ENCODE measurements at places on chromosomes 6 and 20.
A peak's percentile ranks its signal among the peaks of the same experiment; 100 is the strongest.

- no peak for DNase-seq
Measured at GRCh38 chr6:97923249-97923648, 640.2 kb upstream of the MMS22L start.

- DNase-seq, result no peak
Measured at GRCh38 chr6:24851086-24851485, 52.4 kb upstream of the ARMH2 start.

DNA sequence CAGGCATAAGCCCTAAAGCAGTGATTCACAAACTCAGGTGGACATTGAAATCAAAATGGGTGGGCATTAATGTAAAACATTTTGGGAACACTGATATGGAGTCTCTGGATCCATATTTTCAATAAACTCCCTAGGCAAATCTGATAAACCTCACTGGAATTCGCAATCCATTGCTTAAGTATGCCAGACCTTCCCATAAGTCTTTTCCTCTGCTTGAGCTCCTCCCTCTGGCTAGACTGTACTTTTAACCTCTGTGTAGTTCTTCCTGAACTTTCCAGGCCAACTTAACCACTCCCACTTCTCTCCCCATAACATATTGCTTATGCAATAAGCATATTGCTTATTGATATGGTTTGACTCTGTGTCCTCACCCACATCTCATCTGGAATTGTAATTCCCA, 629.7 kb upstream of the IMPG1 start:
- no peak for DNase-seq

- DNase-seq, result no peak
Measured at GRCh38 chr6:159976686-159977254, 7.9 kb downstream of the IGF2R start.

- peak; percentile 11 for DNase-seq
Measured at GRCh38 chr6:28988536-28989311, 16.4 kb downstream of the ZNF311 start.

DNA sequence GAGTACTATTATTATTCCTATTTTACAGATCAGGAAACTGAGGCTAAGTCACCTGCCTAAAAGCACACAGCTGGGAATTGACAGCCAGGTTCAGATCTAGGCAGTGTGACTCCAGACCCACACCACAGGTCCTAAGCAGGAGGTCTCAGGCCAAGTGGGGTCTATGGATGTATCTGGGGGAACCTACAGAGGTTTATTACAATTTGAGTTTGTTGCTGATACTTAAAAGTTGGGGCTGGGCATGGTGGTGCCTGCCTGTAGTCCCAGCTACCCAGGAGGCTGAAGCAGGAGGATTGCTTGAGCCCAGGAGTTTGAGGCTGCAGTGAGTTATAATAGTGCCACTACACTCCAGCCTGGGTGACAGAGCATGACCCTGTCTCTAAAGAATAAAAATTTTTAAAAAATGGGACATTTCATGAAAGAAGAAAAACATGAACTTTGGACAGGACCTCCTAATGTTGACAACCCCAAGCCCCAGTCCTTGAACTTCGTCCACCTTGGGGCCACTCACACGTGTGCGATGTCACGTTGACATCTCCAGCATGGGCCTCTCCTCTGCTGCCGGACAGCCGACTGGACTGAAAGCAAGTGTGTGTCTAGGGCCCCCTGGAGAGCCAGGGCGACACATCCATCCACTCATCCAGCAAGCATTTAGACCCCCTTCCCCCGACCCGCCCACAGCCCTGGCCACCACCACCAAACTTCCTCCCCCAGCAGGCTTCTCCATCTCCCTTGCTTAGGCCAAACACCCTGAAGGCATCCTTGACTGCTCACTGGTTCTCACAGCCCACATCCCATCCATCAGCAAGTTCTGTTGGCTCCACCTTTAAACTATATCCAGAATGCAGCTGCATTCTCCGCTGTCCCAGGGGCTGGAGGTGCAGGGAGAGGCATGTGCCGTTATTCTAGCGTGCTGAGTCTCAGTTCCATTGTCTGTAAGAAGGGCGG, 40.0 kb downstream of the NOL4L start:
- DNase-seq, result no peak

GRCh38 chr6:75077701-75078100, 128.2 kb downstream of the COL12A1 start:
- no peak for DNase-seq

DNA sequence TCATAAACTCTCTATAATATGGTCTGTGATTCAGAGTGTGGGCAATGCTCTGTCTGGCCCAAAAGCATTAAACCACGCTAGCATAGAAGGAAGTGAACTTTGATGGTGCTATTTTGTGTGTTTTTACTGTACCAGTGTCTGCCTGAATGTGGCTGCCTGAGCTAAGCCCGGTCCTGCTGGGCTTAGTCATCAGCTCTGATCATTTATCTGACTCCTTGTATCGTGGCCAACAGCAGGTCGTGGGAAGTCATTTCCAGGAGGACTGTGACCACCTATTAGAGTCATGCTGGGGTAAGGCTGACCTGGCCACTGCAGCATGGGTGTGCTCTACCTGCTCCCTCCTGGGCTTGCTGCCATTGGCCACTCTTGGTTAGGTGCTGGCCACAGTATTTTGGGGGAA, 239.1 kb upstream of the CEP162 start:
- no peak for DNase-seq

- DNase-seq, result no peak
Measured at GRCh38 chr20:61940976-61941720, 124.5 kb downstream of the TAF4 start.

- no peak for DNase-seq
Measured at GRCh38 chr20:6213311-6213710, 90.5 kb upstream of the FERMT1 start.

GRCh38 chr20:1934721-1935573, 39.7 kb downstream of the SIRPA start:
- no peak for DNase-seq

GRCh38 chr20:14415467-14415866, 78.1 kb upstream of the FLRT3 start:
- no peak for DNase-seq

DNA sequence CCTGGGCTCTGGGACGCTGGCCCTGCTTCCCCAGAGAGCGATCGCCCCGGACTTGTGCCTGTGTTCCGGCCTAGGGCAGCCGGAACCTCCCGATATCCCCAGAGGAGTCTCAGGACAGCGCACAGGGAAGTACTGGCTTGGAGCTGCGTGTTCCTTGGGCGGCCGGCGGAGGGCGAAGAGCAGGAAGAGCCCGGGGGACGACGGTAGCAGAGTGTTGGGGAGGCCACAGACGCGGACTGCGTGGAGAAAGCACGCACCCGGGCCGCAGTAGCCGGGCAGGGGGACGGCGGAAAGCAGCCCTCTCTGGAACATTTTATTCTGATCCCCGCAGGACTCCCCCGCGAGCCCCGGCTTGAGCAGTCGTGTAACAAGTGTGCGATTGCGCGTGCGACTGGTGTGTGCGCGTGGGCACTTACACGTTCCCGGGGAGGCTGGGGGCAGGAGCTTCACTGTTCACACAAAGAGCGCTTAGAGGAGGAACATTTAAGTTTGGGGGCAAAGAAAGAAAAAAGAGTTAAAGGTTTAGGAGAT, 36.1 kb downstream of the NCR2 start:
- no peak for DNase-seq

DNA sequence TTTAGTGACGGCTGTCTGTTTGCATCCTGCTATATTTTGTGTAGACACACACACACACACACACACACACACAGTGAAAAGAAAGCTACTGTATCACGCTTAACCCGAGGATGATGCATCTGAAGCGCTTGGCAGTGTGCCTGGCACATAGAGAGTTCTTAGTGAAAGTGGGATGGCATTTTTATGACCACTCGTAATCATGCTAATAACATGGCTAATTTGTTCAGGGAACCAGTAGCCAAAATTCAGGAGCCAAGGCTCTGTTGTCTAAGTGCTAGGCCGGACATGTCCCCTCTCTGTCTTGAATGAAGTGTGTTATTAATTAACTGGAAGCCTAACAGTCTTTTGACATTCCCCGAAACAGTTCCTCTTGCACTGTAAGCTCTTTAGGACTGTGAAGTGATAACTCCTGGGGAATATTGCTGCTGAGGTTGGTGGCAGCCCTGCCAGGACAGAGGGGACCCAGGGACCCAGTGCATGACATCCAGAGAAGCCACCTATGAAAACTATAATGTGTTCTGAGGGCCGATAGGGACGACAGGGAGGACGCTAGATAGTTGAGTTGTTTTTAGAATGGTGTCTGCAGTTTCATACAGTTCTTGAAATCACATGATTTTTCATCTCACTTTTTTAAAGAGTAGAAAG, 45.0 kb upstream of the IRF4 start:
- no peak for DNase-seq

DNA sequence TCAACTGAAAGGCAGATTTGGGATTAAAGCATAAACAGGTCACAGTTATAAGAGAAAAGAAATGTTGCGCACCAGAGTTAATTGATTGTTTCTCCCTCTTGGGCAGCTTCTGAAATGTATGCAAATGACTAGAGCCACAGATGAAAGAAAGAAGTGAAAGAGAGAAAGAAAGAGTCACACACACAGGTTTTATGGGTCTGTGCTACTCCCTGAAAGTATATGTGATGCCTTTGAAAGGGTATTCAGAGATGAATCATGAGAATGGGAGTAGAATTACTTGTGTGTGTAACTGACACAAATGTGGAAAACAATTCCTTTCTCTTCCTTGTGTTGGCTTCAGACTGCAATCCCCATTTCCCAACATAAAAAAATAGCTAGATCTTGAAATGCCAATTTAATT, 196.9 kb downstream of the FOXA2 start:
- no peak for DNase-seq

DNA sequence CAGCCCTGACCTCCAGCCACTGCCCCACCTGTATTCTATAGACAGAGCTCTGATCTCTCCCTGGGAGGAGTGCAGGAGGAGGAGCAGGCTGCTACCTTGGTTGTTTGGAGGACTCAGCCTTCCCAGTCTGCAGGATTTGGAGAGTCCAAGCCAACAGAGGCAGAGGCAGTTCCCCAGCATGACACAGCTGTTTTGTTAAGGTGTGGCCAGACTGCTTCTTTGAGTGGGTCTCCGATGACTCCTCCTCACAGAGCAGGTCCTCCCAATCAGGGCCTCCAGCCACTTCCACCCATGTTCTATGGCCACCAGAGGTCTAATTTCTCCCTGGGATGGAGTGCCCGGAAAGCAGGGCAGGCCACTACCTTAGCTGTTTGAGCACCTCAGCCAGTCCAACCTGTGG, 203.5 kb downstream of the HACE1 start:
- DNase-seq, result no peak

DNA sequence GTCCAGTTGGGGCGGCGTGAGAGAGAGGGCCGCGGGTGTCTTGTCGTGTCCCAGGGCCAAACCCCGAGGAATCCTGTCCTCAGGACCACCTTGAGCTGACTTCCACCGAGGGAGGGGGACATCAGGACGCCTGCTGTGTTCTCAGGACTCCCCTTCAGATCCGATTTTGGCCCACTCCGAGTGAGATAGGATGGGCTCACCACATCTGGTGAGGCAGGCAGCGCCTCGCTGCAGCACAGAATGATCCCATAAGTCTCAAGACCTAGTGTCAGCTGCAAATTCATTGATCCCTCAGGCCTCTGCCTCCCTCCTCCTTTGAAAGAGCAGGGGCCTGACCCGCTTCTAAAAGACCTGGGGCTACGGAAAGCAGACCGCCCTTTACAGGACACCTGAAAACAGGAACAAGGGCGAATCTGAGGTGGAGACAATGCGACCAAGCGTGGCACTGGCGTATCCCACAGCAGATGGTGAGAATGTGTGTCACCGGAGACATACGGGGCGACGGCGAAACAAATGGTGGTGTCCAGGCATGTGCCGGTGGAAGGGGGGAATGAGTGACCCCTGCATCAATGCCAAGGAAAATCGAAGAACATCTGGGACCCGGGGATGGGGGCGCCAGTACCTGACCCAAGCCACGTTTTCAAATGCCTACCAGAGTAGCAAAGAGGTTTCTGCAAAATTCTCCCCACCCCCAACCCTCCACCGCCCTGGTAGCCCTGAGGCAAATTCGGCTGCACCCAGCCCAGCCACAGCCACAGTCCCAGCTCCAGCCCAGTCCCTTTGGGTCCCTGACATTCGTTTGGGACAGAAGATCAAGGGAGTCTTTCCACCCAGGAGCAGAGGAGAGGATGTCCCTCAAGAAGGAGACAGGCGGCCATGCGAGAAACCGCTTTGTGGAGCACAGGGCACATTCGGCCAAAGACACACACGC, 162.1 kb upstream of the ZNF337 start:
- DNase-seq, result no peak

DNA sequence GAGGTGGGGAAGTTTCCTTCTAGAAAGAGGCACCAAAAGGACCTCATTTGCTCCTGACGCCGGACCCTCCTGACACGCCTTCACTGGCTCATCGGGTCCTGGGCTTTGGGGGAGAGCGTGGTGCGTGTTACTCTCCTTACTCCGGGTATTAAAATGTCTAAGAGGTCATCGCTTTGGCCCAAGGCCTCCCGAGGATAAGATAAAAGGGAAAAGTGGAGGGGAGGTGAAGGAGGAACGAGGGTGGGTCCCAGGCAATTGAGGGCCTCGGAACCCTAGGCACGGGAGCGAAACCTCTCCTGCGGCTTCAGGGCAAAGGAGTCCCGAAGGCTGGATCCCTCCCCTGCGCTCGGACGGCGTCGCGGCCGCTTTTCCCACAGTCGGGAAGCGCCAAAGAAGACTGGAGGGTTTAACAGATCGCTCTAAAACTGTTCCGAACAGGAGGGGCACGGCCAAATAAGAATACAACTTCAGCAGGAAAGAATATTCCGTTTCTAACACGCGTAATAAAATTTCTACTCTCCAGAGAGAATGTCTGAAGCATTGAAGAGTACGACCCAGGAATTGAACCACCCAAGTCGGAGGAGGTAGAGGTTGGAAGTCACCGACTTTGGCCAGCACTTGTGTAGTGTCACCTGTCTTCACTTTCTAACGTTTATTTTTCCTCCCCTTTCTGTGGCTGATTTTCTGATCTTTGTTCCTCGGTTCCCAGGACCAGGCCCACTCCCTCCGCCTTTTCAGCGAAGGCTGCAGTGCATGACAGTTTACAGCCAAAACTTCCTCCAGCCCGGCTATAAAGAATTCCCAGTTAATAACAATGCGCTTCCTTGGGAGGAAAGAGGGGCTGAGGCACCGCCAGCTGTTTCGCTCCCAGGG, 2.1 kb upstream of the TBXT start:
- no peak for DNase-seq

DNA sequence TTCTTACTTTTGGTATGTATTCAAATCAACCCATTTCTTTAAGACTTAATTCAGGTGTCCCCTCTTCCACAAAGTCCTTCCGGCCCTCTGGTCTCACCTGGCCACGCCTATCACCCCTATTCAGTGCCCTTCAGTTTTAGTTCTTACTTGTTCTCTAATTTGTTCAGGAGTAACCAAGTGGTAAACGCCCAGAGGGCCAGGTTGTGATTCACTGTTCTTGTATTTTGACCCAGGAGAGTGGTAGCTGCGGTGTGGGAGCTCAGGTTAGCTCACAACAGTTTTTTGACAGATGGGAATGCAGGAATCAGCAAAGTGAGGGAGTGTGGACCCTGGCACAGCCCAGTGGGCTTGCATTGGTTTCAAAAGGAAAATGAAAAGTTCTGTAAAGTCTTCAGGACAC, 81.7 kb upstream of the RIPOR2 start:
- no peak for DNase-seq

DNA sequence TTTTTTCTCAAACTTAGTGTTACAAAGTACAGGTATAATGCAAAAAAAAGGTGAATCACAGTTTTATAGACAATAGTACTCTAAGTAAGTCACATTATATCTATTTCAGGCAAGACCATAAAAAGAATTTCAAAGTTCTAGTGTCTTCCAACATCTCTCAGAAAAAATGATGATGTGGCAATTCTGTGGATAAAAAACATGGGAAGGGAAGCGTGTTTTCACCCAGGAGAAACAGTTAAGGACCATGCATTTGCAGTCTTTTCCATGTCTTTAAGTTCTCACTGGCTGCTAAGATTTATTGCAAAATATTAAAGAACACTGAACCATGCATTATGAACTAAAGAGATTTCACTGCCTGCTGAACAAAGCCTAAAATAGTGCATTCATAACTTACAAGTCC, 1.8 kb downstream of the SSR1 start:
- DNase-seq, result no peak

All from midbrain (tissue), 1 donor.